NCI-H2171 treated with DMSO at 0.1 percent for 48 hours (cell line): ENCODE measurements at places on chromosomes 7 and 10.
A peak's percentile ranks its signal among the peaks of the same experiment; 100 is the strongest.

DNA sequence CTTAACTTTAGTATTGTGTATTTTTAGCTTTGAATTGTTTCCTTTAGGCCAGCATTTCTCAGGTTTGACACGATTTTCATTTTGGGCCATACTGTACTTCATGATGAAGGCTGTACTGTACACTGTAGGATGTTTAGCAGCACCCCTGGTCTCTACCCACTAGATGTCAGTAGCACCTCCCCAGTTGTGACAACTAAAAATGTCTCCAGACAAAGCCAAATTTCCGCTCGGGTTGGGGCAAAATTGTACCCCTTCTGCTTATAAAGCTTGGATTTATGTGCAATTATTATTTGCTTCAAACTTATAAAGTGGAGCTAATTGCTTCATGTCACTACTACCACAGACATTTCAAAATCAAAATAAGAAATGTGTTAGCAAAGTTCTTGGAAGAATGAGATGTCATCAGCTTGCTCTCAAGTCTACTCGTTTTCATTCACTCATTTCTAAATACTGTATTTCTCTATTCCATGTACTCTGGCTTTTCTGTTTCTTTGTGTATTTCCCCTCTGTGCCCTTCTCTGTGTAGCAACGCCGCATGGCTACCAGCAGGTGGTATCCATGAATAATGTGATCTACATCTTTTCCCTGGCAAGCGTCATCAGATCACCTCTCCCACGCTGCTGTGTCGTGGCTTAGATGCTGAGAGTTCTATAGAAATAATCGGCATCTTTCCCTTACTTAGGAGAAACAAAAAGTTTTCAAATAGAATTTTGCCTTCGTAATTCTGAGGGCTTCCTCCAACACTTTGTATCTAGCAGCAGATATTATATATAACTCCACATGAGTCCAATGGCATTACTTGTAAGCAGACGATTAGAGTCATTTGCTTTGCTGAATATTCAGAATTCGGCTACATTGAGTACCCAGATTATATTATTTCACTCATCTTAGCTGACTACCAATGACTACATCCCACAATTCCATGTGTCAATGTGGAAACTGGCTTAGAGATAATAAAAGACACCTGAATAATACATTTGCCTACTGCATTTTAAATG, 47.8 kb upstream of the CALCR start:
- peak; percentile 61 for DNase-seq

GRCh38 chr10:87000491-87000890, 19.6 kb upstream of the FAM25A start:
- no peak for DNase-seq

GRCh38 chr10:6885284-6885683, 305.2 kb upstream of the PRKCQ start:
- DNase-seq: no peak

DNA sequence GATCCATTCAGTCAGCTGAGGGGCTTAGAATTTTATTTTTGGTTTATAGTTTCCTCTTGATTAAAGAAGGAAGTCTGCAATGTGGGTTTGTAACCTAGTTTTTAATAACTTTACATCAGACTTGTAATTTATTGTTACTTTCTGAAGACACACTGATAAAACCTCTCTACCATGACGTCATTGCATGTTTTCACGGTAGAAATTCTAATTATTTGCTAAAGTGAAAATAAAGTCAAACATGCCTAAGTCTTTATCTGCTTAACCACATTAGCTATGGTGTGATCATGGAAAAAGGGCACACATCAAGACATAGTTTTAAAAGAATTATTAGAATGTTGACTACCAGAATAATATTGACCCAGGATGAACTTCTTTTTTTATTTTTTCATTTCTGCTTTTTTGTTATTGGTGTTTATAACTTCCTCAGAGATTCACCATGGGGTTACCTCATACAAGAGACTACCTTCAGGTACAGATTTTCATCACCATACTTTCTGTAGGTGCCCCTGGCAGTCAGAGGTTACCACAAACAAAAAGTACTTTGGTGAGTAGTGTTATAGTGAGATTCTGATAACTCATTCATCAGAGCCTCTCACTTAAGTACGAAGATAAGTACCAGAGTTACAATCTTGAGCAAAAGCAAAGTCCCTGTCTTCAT, 7.0 kb upstream of the PANK1 start:
- no peak for DNase-seq

GRCh38 chr7:82506702-82507101, 63.1 kb upstream of the CACNA2D1 start:
- no peak for DNase-seq

DNA sequence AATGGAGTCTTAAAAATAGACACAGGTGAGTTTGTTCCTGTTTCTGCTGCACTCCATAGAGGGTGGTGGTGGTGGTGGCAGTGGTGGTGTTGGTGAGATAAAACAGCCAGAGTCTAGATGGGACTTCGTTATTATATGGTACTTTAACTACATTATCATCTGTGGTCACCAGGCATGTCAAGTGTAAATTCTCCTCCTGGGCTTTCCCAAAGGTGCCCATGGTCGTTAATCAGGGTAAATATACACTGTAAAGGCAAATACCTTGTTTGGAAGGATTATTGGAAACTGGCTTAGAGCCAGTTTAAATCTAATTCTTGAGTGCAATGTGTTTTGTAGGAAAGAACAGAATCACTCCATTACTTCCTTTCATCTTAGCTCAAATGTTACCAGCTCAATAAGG, 21.5 kb upstream of the COMMD3 start:
- DNase-seq: no peak

GRCh38 chr10:133194151-133194550, 34.1 kb downstream of the KNDC1 start:
- no peak for DNase-seq

GRCh38 chr7:12062062-12062461, 149.0 kb upstream of the TMEM106B start:
- no peak for DNase-seq

GRCh38 chr10:126216632-126216961, 171.7 kb downstream of the ADAM12 start:
- no peak for DNase-seq

GRCh38 chr7:148863324-148863723, 20.8 kb downstream of the EZH2 start:
- no peak for DNase-seq

- DNase-seq: peak; percentile 33
These were observed 40.3 kb downstream of the NRCAM start for GRCh38 chr7:108415821-108416536.

DNA sequence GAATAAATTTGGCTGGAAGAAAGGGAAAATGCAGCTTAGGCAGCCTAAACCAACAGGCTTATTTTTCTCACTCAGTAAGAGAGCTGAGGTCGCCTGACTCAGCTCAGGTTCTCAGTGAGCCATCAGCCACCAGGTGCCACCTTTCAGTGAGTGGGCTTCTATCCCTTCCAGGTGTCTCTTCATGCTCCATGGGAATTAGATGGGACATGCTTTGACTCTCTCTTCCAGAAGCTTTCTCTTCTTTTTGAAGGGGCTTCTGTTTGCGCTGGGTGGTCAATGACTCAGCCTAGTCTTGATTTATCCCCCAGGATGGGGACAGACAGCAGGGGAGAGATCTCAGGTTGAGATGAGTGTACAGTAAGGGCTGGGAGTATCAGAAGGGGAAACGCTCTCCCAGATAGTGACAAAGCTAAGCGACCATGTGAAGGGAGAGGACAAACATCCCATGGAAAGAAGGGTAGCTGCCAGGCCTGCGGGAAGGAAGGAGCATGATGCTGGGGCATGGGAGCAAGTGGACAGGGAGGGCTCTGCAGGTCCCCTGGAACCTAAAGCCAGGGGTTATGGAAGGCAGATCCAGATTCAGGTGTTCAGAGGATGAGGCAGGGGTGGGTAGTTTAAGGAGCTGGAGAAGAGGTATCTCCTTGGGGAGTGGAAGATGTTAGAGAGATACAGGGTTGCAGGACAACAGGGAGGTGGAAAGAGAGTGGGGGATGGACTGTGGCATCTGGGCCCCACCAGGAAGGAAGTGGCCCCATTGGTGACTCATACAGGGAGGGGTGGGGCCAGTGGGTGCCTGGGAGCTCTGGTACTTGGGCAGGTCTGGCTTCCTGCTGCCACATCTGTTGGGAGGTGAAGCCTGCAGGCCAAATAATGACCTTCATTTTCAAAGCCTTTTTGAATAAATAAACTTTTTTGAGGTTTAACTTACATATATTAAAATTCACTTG, 32.5 kb downstream of the OGDH start:
- no peak for DNase-seq

- no peak for DNase-seq
These were observed 38.3 kb downstream of the GPAM start for GRCh38 chr10:112145263-112145662.

GRCh38 chr10:86967481-86967941, 771 bp upstream of the ADIRF start:
- DNase-seq: no peak

- peak; percentile 90 for DNase-seq
These were observed 85.9 kb downstream of the ZNF33B start for GRCh38 chr10:42552188-42553063.

DNA sequence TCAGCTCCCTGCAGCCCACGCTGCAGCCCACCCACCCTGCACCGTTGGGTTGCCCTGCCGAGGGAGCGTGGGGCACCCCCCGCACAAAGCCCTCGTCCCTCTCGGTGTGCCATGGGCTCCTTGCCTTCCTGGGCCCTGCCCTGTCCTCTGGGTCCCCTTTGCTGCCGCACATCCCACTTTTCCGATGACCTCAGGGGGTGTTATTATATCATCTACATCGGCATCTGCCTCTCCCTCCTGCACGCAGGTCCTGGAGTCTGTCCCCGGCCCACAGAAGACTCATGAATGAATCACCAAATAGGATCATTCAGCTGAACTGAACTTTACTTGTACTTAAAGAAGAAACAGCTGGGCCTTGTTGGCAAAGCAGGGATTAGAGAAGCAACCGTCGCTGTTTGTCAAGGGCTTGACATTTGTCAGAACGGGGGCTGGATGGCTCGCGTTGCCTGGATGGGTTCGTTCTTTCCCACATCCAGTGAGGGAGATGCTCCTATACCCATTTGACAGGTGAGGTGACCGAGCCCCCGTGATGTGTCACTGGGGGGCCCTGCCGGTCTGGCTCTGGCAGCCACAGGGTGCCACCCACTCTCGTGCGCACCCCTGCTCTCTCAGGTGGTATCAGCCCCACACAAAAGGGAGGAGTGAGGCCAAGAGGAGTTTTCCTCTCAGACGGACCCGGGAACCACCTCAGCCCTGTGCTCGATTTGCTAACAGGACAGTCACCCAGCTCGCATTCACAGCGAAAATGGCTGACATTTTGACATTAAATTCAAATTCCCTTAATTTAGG, 58.6 kb upstream of the EBF3 start:
- peak; percentile 47 for DNase-seq

- DNase-seq: no peak
These were observed 12.5 kb upstream of the HERPUD2 start for GRCh38 chr7:35707422-35707821.

GRCh38 chr10:24872049-24872789, 80.2 kb downstream of the PRTFDC1 start:
- DNase-seq: no peak

DNA sequence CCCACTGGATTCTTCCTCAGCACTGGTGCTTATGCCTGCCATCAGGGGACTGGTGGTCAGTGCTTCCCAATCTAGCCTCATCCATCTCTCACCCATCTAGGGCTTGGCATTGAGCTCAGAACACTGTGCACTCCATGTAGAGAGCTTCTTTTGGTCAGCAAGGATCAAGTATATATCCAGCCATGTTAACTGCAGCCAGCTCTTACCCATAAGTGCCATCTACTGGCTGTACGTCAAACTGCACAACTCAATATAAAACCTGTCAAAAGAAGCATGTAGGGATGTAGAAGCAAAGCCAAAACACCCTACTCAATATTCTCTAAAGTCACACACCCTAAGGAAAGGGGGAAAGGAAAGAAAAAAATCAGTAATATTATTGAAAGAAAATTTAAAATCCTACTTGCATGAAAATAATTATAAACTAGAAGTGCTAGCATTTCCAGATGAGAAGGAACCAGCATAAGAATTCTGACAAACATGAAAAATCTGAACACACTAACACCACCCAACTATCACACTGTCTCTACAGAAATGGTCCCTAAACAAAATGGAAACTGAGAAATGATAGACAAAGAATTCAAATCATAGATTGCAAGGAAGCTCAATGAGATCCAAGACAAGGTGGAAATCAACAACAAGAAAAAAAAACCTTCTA, 531.1 kb upstream of the STEAP1 start:
- DNase-seq: peak; percentile 48

GRCh38 chr7:35735396-35735795, 40.5 kb upstream of the HERPUD2 start:
- DNase-seq: no peak

DNA sequence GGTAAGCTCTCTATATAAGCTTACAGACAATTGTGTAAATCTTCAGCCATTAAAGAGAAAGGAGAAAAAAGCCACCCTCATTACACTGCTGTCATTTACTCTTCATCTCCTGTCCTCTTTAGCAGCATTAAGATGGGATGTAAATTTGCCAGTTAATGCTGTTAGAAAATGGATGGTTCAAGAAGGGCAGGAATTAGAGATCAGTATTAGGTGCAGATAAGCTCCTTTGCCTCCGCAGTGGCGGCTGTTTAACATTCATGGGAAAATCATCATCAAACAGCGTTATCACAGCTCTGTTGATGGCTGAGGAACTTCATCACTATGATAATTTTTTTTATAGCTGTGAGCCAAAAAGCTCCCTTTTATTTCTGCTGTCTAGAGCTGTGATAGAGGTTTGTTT, 61.8 kb upstream of the FAM204A start:
- no peak for DNase-seq

DNA sequence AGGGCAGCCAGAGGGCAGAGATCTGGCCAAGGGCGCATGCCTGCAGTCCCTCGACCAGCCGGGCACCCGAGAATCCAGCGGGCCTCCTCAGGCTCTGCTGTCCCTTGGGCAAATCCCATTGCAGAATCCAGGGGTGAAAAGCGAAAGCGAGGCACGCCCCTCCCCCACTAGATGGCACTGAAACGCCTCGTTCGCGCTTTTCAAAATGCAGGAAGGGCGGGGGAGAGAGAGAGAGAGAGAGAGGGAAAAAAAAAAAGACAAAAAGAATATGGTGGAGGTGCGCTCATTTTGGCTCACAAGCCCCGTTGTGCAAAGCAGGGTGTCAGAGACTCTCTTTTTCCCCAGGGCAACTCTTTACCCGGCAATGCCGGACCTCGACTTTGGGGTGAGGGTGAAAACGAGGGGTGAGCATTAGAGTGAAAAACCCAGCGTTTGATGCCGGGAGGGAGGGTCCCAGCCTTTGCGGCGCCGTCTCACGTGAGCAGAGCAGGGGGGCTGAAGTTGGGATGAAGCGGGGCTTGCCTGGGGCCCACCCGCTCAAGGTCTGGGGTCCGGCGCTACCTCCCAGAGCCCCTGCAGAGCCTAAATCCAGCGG, 2.5 kb upstream of the TMEM178B start:
- DNase-seq: peak; percentile 92

- no peak for DNase-seq
These were observed 77.6 kb upstream of the NME8 start for GRCh38 chr7:37770838-37771237.
